ENCODE measurements at places on chromosomes 1 and 21.

DNA sequence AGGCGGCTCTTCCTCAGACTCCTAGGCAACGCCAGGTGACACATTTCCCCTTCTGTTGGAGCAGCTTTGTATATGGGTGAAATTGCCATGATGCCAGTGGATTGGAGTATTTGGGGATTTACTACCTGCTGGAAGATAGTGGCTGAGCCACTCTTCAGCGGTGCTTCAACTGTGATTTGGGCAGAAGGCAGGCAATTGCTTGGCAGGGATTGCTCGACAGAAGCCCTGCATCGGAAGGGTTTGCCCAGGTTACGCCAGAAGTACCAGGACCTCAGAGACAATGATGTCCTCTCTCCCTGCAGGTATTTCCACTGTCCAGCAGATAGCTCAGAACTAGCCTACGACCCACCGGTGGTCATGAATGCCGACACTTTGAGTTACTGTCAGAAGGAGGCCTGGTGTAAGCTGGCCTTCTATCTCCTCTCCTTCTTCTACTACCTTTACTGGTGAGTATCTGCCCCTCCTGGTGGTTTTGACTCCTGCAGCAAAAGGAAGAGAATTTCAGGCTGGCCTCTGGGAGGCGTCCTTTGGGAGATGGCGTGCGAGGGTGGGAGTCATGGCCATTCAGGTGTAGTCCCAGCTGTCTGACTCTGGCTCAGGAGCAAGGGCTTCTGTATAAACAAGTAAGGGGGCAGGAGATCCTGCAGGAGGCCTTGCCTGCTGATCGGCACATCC, 118.3 kb downstream of the CNIH3 start:
- DNase-seq, result no peak

DNA sequence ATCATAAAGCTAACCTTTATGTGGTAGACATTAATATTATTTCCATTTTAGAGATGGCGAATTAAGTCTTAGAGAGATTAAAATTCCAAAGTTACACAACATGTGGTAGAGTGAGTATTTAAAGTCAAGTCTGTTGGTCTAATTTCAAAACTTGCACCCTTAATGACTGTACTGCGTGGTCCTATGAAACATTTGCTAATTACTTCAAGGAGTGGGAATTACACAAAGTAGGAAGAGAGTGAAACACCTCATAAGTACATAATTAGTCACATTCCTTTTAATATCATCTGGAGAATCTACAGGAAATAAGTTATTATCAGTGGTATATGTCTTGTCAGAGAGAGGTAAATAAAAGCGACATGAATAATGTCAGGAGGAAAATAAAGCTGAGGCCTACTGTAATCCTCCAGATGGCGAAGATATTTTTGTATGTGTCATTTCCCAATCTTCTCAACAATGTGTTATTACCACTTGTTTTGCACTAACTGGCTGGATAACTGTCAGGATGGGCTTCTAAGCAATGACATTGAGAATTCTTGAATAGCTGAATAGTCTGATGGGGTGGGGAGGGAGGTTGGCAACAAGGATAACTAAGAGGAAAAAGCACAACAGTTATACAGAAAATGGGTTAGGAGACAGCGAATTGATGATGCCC, 95.5 kb downstream of the TNFSF18 start:
- DNase-seq, result no peak

- no peak for DNase-seq
These were observed 9.5 kb upstream of the ZBTB18 start for GRCh38 chr1:244041466-244042120.

GRCh38 chr1:203673550-203674411, 47.1 kb downstream of the ATP2B4 start:
- DNase-seq, result no peak

All from NCI-H2171 (cell line).